CMK (cell line): ENCODE measurements at places on chromosomes 7 and 10.

DNA sequence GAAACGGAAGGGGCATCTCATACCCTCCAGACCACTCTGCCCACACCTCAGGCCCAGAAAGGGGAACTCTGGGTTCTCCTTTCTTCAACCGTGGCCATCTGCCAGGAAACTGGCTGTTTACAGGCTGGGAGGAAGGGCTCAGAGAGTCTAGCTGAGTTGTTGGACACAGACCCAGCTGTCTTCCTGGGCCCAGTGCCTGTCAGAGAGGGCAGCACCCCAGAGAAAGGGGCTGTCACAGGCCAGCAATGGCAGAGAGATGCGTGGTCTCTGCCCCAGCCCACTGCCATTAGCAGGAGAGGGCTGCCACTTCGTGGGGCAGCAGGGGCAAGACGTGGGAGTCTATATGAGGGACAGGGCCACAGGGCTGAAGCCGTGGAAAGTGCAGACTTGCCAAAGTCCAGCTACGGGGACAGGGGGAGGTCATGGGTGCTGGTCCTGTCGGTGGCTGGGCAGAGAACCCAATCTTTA lies 11.0 kb downstream of the GRID1 start:
- no peak for DNase-seq

DNA sequence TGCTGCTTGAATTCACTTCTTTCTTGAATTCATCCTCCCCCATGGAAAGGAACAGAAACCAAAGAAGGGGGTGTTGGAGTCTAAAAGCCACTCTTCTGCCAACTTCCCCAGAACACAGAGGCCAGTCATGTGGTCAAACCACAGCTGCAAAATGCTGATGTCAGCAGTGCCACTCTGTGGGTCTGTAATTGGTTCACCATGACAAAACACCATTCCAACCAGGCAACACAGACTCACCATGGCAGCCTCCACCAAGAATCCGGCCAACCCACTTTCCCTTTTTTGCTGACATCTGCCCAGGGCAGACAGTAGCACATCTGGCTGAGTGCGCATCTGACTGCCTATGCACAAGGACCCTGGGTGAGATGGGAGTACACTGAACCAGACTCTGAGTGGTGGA lies 16.8 kb downstream of the OSBPL3 start:
- no peak for DNase-seq

- DNase-seq: no peak
These were observed 17.2 kb upstream of the SLC29A4 start for GRCh38 chr7:5265320-5266190.

- no peak for DNase-seq
These were observed 197.8 kb upstream of the IMMP2L start for GRCh38 chr7:111760043-111760442.

DNA sequence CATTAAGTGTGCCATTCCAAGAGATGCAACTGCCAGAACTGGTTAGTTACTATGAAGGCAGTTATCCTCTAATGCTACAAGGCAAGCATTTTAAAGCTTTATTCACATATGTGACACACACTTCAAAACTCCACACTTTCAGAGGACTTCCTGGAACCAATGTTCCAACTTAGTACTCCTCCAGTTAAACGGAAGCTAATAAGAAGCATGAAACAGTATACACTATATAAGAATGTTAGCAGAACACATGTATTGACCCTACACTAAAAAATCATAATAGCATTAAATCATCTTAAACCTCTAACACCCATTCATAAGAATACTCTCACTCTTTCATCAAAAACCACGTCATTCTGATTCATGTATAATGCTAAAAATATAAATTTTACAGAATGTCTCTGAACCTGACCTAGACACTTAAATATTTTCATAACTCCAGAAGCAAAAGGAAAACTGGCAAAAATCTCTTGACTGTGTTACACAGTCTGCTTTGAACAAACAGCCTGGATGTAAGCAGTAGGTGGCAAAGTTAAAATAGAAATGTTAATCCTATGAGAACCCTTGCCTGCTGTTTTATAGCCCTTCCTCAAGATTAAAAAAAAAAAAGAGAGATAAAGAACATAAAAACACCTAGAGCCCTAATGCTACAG lies 135.0 kb downstream of the SEMA3C start:
- no peak for DNase-seq

- DNase-seq: no peak
These were observed 22.6 kb downstream of the HERC4 start for GRCh38 chr10:68052463-68052862.

DNA sequence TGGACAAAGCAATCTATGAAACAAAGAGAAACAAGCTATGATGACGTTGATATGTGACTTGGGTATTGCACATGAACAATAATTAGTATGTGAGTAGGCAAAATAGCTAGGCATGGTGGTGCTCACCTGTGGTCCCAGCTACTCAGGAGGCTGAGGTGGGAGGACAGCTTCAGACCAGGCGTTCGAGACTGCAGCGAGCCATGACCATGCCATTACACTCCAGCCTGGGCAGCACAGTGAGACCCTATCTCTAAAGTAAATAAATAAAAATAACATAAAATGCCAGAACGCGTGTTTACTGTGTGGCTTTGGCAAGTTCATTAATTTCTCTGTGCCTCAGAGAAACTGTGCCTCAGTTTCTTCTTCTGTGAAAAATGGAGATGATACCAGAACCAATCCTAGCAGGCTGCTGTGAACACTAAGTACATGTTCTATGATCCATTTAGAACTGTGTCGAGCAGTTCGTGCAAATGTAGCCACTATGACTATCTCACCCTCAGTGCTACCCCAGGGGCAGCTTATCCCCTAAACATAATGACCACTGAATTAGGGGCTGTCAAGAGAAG lies 9.3 kb upstream of the TNS3 start:
- no peak for DNase-seq

DNA sequence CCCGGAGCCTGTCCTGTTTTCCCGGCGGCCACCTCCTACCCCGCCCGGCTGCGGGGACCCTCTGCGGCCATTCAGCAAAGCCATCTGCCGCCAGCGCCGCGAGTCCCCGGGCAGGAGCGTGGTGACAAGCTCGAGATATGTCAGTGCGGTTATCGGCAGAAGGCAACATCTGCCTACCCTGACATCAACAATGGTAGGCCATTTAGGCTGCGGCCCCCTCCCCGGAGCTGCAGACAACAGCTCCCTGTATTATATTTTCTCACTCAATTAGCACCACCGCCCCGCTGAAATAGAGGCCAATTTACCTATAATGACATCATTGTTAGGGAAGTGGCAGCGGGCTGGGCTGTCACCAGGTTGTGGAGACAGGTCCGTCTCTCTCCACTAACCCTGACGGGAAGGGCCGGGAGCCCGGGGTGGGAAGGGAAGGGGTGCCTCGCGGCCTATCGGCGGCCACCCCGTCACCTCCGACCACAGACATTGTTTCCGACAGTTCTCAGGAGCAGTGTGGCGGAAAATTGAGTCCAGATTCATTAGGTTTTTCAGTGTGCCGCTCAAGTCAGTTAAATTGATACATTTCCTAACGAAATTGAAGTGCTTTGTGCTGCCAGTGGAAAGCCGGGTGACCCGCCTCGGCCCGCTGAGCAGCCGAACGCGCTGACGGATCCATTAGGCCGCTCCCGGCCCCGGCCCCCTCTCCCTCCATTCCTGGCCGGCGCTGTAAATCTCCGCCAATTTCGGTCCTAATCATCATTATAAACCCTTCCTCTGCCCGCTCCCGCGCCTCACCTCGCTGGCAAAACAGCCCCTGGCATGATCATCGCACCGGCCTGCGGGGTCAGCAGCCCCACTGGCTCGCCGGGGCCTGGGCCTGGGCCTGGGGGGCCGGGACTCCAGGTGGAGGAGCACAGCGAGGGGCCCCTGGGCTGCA lies 43.0 kb downstream of the UNCX start:
- no peak for DNase-seq

GRCh38 chr10:33794460-33794859 lies 460.0 kb upstream of the NRP1 start:
- no peak for DNase-seq

- no peak for DNase-seq
These were observed 625.7 kb upstream of the ANKRD30A start for GRCh38 chr10:36499693-36500092.

GRCh38 chr10:35433851-35434426 lies 97.6 kb downstream of the CCNY start:
- no peak for DNase-seq

DNA sequence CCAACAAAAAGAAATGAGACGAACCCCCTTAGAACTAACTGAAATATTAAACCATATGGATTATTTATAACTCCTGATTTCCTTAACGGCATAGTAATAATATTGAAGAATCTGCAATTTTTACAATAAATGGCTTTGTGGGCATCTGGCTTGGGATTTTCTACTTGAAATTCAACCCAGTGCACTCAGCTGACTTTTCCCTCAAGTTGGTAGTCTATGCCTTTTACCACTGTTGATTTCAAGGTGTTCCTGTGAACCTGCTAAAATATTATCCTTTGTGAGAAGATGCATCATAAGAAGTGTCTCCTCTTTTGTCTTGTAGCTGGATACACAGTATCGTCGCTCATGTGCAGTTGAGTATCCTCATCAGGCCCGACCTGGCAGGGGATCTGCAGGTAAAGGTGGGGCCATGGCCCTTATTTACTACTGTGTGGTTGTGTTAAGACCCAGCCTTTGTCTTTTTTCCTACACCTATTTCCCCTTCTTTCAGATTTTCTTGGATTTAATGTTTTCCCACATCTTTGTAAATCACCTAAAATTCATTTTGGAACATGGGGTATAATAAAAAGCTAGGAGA lies 8.0 kb downstream of the DNAJC9 start:
- no peak for DNase-seq

GRCh38 chr10:29529146-29529545 lies 105.6 kb downstream of the SVIL start:
- no peak for DNase-seq

- no peak for DNase-seq
These were observed 29.0 kb upstream of the ADAM12 start for GRCh38 chr10:126417220-126417825.

GRCh38 chr7:101978683-101979082 lies 161.3 kb downstream of the CUX1 start:
- DNase-seq: no peak

DNA sequence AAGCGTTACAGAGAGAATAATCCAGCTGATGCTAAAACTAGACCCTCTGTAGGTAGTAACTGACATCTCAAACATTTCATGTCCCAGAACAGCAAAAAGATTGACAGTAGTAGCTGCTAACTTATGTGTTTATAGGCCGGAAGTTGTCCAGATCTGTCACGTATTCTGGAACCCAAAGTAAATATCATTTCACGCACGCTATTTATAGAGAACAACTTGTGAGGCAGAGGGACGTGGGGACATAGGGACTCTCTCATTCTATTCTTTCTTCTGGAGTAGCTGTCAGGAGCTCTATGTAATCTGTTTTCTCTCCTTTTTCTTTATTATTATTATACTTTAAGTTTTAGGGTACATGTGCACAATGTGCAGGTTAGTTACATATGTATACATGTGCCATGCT lies 22.3 kb downstream of the AGK start:
- DNase-seq: no peak

DNA sequence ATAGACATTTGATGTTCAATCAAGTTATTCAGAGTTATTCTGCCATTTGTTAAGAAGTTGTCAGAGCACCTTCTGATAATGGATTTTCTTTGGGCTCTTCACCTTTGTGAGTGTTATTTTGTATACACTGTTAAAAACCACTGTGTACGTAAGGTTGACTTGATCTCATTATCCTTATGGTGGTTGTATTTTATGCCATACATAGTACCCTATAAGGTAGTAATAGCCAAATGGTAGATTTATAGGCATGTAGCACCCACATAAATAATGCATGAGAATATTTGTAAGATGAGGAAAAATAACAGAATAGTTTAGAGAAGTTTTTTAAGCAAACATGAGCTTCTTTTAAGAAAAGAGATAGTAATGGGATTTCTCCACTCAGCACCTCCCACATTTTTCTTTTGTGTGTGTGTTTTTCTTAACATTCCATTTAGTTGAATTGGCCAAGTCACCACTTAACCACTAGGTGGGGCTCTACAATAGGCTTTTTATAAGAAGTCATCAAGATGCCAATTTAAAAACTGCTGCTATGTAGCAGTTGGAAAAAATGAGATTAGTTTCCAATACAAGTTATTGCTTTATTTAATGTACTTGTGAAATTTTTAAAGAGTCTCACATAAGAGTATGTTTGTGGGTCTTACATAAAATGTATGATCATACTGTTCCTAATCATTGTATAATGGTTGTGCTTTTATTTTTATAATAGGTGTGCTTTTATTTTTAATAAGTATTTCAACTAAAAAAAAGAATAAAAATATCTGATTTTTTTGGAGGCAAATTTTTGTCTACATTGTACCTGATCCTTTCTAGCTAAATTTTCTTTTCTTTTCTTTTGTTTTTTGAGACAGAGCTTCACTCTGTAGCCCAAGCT lies 41.1 kb upstream of the STMP1 start:
- no peak for DNase-seq

GRCh38 chr7:55912748-55913158 lies 25.5 kb downstream of the ZNF713 start:
- DNase-seq: no peak

DNA sequence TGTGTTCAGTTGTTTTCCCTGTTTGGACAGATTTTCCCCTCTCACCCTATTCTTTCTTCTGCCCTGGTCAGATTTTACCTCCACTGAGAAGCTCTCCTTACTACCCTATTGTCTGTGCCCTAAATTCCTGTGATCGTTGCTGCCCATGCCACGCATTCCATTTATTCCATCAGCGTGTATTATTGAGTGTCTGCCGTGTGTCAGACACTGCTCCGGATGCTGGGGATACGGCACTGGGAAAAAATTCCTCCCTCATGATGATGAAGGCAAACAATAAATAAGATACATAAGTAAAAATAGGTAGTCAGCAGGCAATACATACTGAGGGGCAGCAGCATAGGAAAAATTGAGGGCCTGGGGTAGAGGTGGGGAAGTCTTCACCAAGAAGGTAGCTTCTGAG lies 86.8 kb downstream of the FANK1 start:
- DNase-seq: no peak

GRCh38 chr10:100780324-100780723 lies 34.9 kb downstream of the PAX2 start:
- DNase-seq: no peak

GRCh38 chr10:4776234-4776638 lies 49.8 kb upstream of the AKR1E2 start:
- no peak for DNase-seq

DNA sequence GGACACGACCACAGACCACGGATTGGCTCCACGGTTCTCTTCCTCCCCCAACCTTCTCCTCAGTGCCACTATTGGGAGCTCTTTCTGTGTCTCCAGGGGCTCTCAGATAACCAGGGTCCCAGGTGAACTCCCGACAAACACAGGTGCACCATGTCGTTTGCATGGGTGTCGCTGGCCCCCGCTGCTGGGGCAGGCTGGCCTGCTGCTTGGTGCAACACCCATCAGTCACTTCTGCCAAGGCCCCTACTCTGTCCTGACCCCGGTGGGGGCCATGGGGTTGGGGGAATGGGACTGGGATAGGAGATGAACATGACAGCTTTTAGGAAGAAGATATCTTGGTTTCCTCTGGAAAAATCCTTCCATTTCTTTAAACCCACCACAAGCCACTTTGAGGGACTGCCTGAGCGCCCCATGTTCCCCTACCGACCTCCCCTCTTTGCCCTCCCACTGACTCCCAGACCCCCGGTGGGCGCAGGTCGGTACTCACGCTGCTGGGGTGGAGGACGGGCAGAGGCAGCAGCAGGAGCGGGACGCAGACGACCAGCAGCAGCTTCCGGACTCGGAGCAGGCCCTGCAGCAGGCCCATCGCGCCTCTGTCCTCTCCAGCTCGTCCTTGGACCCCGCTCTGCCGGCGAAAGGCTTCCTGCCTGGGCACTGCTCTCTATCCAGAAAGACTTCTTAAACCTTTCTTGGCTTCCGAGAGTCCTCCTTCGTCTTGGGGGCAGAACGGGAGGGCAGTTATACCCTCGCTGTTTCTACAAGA lies 894 bp downstream of the SLC13A4 start:
- DNase-seq: no peak
